ENCODE measurements at places on chromosomes 2 and 18.

DNA sequence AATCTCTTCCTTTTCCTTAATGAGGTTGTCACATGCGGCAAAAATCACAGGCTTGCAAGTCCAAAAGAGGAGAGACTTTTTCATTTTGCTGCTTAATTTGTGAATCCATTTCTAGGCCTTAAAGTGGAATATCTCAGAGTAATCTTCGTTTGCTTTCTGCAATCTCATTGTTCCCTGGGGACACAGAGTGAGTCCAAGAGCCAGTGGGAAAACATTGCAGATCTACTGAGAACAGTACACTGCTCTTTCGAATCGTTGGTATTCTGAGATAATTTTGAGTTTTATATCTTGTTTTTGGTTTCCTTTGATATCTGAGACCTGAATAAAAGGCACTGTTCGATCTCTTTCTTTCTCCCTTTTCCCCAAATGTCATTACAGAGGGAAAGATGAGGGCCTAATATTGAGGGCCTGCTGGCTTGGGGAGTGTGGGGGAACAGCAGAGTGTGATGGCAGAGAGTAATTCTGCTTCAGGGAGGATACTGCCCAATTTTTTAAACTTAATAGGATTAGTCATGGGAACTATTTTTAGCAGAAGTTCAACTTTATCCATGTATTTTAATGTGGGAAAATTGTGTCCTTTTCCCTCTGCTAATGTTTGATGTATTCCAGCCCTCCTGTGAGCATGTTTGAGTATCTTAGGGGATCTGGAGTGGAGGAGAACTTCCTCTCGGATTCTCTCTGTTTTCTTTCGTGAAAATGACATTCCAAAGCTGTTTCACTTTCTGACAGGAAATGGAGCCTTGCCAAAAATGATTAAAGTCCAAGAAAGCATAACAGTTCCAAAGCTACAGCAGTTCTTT is 418.2 kb upstream of the ZEB2 start:
- DNase-seq, result no peak

- no peak for DNase-seq
These were observed 208.1 kb downstream of the IKZF2 start for GRCh38 chr2:212943351-212943750.

DNA sequence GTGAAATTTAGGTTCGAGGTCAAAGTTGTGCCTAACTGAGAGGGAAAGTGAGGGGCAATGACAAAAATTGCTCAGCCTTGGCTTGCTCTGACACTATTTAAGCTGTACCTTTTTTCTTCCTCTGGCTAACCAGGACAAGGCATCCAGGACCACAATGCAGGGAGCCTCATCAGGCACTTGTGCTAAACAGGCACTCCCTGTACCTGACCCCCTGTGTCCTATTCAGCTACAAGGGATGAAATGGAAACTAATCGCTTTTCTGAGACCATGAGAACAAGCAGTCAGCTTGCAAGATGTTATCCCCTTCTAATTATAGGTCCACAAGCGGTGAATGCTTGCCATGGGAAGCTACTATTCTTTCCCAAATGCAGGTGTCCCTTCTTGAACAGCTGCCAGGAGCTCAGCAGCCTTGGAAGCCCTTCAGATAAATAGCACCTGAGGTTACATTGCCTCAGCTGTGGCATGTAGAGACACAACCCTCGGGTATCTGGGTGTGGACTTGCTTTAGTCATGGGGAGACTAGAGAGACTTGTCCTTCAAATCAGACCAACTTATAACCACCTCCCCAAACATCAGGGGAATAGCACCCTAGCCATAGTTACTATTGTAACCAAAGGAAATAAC is 19.1 kb upstream of the ITGA6 start:
- no peak for DNase-seq

GRCh38 chr2:159153463-159153862 is 133.0 kb downstream of the WDSUB1 start:
- DNase-seq, result no peak

GRCh38 chr2:88221365-88221942 is 51.3 kb downstream of the THNSL2 start:
- no peak for DNase-seq

DNA sequence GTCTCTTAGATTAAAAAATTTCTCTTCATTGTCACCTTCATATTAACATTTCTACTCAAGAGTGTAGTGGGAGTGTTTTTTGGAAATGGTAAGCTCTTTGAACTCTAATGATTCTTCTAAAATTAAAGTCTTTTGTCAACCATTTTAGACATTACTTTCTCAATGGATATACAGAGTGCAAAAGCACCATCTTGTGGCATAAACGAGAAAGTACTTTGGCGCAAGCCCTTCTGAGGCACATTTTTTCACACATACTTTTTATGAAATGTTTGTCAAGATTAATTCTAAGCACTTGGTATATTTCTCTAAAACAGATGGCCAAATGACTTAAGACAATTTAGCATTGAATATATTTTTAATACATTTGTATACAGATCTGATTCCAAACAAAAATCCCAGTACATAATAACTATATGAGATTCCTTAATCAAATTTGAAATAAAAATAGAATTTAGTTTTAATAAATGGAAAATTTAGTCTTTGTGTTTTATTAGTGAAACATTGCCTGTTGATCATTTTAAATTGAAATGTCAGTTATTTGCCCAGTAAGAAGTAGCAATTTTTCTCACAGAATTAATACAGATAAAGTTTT is 63.3 kb upstream of the GALNT5 start:
- DNase-seq, result no peak

- no peak for DNase-seq
These were observed 120.5 kb downstream of the PMAIP1 start for GRCh38 chr18:60020107-60020925.

- peak; percentile 64 for DNase-seq
These were observed 518 bp upstream of the NFU1 start for GRCh38 chr2:69437751-69438154.

DNA sequence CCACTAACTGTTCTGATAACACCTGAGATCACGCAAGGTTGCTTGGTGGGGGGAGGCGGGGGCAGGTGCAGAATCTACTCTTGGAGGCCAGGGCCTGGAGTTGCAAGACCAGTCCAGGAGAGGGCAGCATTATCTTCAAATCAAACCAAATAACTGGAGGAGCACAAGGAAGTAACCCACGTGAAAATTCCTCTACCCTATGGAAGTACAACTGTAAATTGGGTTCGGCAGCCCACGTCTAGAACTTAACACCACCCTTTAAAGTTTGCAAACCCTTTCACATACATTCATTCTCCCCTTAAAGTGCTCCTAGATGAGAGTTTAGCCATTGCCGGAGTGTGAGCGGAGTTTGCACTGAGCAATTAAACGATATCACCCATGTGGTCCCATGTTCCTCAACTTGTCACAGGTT is 19.6 kb upstream of the CXCR1 start:
- peak; percentile 56 for DNase-seq

GRCh38 chr2:147288131-147288530 is 556.7 kb upstream of the ACVR2A start:
- no peak for DNase-seq

DNA sequence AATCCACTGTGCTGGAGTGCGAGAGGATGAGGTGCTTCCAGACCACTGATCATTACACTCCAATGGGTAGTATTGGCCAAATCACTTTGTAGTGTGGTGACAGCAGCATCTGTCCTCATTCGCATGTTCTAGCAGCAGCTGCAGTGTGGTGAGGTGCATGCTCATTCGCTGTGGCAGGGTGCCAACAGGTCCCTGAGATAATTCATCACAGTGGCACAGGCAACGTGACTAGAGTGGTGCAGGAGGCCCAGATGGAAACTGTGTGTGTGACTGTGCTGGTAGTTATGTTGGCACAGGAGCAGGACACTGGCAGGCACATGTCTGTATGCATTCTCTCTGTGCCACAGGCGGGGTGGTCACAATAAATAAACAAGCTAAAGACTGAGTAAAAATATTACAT is 329.5 kb upstream of the SYT4 start:
- no peak for DNase-seq

DNA sequence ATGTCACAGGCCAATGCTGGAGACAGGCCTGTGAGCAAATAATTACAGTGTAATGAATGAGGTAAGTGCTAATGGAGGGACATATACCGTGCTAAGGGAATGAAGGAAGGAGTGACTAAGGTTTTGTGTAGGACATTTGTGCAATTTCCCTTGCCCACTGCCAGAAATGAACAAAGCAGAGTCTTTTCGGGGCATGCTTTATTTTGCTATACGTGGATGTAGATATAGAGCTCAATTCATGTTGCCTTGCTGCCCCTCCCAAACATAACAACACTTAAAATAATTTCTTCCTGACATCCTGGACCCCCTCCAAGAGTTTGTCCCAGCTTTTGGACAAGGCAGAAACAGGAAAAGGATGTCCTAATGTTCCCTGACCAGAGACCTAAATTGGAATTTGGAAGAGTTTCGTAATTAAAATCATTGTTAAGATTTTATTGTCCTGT is 23.7 kb upstream of the CD28 start:
- DNase-seq, result no peak

- no peak for DNase-seq
These were observed 50.9 kb upstream of the KCNE4 start for GRCh38 chr2:223000872-223001796.

DNA sequence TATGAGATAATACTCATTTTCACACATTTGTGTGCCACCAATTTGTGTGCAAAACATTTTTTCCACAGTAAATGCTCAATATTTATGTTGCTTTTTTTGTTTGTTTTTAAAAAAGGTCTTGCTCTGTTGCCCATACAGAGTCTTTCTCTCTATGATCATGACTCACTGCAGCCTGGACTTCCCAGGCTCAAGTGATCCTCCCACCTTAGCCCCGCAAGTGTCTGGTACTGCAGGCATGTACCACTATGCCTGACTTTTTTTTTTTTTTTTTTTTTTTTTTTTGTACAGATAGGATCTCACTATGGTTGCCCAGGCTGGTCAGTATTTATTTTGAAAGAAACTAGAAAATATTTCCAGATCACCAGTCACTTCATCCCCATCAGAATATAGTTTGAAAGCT is 297.8 kb upstream of the GYPC start:
- no peak for DNase-seq

DNA sequence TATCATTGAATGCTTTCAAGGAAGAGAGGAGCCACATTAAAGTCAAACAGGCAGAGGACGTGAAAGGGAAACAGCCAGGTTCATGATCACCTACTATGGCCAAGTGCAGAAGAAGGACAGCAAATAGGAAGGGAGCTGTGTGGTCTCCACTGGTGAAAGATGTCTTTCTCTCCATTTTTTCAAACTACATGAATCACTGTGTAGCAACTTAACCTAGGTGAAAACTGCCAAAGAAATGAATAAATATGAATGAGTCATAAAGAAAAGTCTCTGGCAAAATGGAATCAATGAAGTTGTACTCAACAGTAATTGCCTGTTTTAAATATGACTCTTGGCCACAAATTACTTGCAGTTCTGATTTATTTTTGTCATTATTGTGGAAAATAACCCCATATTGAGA is 452.6 kb upstream of the PKDCC start:
- DNase-seq, result no peak

DNA sequence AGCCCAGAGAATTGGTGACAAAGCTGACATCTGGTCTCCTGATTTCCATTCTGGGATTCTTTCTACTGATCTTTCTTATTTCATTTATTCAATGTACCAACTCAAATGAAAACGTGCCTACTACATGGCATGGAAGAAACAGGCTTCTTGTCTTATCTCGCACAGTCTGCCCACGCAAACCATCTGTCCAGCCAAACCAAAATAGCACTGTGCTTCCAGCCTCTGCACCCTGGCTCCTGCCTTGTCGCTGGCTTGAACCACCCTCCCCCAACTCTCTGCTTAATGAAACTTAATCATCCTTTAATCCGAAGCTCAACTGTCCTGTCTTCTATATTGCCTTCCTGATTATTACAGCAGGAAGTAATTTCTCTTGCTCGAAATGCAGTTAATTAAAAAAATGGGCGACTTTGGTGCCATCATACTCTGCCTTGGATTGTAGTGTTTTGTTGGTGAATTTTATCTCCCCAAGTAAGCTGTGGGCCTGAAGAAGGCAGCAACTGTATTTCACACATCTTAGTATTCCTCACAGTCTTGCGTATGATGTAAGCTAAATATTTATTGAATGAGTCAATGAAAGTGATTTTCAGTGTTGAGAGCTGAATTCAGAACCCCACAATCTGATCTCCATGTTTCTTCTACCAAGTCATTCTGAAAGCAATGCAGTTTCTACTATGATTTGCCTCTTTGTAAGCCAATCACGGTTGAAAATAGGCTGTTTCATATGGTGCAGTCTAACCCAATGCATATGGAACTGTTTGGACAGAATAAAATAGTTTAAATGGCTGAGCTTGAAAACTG is 190.8 kb downstream of the TMEM247 start:
- no peak for DNase-seq

- DNase-seq, result peak; percentile 3
These were observed 121.9 kb upstream of the HAAO start for GRCh38 chr2:42914314-42914713.

GRCh38 chr2:123530004-123530403 is 495.1 kb upstream of the CNTNAP5 start:
- DNase-seq, result no peak

- no peak for DNase-seq
These were observed 168.7 kb downstream of the TCF4 start for GRCh38 chr18:55419132-55419946.

DNA sequence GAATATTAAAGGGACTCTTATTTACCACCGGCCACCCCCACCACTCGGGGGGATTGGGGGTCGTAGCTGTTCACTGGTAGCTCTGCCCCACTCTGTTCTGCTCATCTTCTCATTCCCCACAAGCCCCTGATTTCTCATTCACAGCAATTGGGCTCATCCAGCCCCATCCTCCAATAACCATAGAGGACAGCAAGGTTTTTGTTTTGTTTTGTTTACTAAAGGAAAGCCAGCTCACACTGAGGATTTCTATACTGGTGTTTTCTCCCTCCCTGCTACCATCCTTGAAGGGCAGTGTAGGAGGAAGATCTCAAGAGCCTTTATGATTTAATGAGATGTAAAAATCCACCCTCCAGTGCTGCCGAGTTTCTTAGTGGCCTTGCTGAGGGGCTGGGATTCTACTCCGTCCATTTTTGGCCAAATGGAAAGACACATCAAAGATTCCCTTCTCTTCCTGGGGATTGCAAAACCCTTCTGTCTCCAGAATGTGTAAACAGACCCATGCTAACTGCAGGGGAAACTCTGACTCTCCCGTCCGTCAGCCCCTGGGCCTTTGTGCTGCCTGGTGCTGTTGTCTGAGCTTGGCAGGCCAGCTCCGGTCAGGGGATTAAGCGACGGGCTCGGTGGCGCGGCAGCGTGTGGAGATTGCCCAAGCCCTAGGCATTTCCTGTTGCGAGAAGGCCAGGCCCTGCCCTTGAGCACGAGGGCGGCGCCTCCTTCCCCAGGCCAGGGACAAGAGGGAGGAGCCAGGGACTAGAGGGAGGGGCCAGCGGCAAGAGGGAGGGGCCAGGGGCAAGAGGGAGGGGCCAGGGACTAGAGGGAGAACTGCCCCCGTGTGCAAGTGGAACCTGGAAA is 165.0 kb downstream of the ANTXR1 start:
- peak; percentile 95 for DNase-seq
